ENCODE measurements at places on chromosomes 16 and 17.

DNA sequence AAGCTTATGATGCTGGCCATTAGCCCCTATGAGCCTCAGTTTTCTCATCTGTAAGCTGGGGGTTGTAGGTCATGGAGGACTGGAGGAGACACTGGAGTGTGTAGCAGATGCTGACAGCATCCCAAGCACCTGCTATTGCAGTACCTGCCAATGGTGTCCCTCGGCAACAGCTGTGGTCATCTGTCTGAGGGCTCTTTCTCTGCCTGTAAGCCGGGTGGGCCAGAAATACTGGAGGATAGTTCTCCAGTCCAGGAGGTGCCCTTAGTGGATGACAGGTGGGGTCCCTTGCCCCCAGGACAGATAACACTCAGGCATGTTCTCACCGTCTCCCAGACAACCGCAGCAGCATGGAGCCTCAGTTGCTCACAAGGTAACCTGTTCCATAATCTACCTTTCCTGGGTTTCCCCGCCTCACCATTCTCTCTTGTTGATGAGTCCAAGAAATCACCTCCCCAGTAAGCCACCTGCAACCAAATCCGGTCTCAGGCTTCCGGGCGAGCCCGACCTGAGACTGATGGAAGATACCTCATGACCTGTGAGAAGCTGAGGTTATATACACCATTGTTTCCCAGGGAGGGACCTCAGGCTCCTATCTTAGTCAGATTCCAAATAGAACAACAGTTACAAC is 23.8 kb downstream of the NLRP1 start:
- DNase-seq = no peak

DNA sequence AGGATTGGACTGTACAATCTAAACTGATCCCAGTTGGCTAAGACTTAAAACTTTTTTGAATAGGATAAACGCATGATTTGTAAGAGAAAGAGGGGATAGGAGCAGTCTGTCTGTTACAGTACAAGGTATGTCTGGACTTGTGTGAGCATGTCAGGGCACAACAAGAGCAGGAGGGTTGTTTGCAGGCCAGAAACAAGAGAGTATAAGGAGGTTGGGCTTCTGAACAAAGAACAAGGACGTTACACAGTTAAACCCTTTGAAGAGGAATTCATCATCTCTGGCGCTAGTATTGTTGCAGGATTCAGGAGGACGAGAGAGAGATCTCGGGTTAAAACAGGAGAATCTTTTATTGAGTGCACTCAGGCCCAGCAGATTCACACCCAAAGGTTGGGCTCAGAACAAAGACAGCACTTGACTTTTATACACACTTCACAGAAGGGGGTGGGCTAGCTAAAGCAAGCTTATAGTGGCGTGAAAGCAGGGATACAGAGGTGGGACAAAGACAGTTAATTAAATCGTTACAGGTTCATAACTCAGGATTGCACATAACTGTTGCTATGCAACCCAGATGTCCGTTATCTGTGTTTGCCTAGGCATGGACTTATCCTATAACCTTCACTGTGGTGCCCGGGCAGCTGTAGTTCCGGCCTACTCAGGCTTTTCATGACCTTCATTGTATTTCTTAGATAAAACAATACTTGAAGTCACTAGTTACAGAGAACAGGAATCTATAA is 34.3 kb downstream of the SEC14L1 start:
- DNase-seq = no peak

- DNase-seq = no peak
These were observed 57.3 kb upstream of the MON1B start for GRCh38 chr16:77133706-77134105.

GRCh38 chr17:6092182-6092902 is 22.2 kb downstream of the WSCD1 start:
- no peak for DNase-seq

GRCh38 chr17:27354491-27355081 is 60.7 kb downstream of the WSB1 start:
- peak; percentile 19 for DNase-seq

- no peak for DNase-seq
These were observed 1.2 kb downstream of the USP7 start for GRCh38 chr16:8962393-8963009.

DNA sequence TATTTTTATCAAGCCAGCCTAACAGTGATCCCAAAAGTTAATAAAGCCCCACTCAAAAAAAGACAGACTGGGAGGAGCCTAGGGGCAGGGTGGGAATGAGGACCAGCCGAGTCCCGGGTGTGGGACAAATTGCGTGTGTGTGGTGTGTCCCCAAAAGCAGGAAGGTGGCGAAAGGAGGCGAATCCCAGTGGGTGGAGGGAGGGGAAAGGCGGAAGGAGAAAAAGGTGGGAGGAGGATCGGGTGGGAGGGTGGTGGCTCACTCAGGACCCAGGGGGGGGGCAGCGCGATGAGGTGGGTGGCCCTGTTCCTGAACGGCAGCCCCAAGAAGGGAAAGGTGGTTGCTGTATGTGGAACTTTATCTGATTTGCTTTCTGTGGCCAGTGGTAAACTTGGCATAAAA is 102.4 kb downstream of the SPECC1 start:
- no peak for DNase-seq

DNA sequence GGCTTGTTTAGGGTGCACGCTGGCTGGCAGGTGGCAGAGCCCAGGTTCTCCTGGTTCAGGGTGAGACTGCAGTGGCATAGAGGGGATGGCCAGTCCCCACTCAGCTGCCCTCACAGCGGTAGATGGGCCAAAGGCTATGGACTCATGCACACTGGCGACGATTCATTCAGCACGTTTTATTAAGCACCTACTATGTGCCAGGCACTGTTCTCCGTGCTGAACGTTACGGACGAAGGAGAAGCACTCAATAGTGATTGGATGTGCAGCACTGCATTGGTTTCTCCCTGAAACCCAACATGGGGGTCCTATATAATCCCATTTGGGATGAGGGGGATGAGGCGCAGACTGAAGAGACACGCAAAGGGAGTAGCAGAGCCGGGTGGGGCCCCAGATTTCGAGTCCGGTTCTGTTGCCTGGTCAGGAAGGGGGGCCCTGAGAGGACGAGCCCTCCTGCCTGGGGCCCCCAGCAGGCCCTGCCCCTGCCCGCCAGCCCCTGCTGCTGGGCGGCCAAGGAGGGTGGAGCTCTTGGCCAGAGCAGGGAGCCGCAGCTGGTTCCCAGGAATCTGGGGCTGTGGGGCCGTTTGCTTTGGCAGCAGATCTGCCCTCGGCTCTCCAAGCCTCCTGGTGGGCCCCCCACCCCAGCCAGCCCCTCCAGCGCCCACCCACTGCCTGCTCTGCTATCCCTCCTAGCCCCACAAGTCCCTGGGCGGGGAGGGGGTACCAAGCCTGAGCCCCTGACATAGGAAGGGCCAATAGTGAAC is 8.8 kb downstream of the GLIS2 start:
- no peak for DNase-seq
